ENCODE measurements at places on chromosomes 4 and X.

DNA sequence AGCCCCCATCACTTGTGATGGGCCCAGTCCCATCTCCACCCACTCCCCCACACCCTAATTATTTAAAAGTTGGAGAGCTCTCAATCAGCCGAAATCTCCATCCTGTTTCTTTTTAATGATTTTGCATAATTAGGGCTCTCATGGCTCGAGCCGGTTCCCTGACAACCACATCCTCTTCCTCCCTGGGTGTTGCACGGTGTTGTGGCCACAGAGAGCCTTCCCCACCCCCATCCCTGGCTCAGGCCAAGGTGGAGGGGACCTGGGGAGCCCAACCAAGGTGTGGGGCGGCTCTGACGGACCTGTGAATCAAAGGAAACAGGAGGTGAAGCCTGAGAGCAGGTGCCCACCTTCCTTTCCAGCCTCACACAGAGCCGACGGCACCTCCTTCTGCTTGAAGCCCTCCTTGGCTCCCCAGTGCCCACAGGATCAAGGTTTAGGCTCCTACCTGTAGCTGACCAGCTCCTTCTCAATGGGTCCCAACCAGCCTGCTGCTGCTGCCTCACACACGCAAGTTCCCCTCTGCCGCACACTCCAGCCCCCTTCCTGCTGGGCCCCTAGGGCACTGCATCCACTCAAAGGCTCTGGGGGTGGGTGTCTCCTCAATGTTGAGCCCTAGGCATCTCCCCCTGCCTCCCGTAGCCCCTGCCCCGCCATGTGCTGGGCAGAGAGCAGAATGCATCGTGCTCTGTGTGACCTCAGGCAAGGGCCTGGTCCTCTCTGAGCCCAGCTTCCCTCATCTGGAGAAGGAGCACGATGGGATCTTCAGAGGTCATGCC is 68.7 kb downstream of the WFS1 start:
- peak; percentile 5 for DNase-seq

GRCh38 chrX:18719852-18720251 is 12.4 kb downstream of the PPEF1 start:
- DNase-seq = no peak

- no peak for DNase-seq
Measured at GRCh38 chrX:108582151-108582550, 142.5 kb downstream of the COL4A5 start.

- DNase-seq = peak; percentile 6
Measured at GRCh38 chrX:9285342-9285771, 179.5 kb upstream of the TBL1X start.

GRCh38 chrX:47573341-47574075 is 8.7 kb upstream of the TIMP1 start:
- DNase-seq = no peak

DNA sequence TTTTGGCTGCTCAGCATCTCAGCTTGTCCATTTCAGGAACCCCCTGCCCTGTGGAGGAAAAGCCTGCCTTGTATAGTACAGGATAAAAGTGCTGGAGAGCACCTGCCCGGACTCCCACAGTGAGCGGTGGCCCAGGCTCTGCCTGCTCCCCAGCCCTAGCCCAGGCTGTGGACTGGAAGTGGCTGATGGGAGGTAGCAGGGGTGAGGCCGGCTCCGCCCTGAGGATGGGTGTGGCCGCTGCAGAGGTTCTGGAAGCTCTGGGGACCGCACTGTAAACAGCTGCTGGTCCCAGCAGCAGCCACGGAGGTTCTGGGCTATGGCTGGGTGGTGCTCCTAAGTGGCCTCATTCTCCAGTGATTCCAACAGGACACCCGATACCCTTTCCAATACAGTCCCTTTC is 56.6 kb upstream of the HELT start:
- no peak for DNase-seq

GRCh38 chr4:112176596-112176995 is 31.3 kb downstream of the FAM241A start:
- DNase-seq = no peak

GRCh38 chr4:121951521-121952110 is at the start of gene TRPC3:
Gene TRPC3, minus strand, starts transcription at chr4:121952060. Its CDS starts 380 bp downstream, at chr4:121951680.
- no peak for DNase-seq

DNA sequence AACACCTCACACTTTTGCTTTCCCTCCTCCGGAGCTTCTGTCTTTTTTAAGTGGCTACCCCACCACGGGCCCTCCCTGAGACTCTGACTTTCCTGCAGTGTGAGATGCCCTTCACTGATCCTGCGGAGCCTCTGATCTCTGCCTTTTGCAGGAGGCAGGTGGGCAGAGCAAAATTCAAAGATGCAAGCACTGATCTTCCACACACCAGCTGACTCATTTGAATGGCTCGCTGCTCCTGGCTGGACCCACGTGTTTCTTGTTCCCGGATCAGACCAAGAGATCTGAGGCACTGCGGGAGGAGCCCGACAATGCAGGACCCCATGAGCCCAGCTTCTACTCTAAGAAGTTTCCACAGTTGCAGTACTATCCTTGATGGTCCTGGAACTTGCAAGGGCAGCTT is 1607.9 kb upstream of the TENM3 start:
- no peak for DNase-seq

DNA sequence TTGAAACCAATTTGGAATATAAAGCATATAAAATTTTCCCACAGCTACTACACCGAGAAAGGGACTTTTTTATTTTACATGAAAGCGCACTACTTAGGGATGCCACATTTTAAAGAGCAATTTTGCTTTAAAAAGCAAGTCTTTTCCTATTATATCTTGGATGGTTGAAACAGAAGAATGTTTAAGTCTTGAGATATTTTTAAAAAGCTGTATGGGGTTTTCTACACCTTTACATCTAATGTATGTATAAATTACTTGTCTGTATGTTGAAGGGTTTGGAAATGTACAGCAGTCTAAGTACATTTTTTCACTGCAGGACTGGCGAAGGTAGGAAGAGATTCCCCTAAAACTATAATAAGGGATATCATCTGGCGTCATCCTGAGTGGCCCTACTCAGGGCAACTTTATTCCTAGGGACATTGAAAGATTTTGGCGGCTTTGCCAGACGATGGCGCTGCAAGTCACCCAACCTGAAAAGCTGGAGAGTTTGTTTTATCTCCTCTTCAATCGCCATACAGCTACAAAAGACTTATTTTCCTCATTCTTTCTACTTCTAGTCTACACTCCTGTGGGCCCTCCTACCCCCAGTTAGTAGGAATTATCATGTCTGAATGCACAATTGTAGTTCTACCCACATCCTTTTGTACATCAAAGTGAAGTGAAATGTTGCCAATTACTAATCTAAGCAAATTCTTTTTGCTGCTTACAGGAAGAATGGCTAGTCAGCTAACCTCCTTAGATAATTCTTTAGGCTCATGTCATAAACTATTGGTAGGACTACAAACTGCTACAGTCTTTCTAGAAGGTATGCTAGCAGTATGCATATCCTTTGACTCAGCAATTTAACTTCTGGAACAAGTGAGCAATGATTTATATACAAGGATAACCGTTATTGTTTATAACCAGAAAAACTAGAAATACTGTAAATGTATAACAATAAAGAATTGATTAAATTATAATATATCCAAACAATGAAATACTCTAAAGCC is 782 bp upstream of the NEK1 start:
- peak; percentile 82 for DNase-seq

DNA sequence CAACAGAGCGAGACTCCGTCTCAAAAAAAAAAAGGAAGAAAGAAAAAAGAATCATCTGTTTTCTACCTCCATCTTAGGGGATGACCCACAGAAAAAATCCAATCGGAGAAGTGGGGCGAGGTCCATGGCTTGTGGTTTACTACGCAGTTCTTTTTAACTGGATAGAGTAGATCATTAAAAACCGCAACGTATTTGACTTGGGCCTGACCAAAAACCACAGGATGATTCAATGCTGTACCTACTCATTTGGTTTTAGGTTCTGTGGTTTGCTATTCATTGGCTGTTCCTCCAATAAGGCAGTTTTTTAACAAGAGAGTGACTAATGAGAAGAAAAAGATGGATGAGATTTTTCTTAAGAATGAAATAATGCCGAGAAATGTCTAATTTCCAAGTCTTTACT is 83.7 kb downstream of the FREM3 start:
- no peak for DNase-seq

- no peak for DNase-seq
Measured at GRCh38 chr4:6991249-6991648, 51.9 kb upstream of the TADA2B start.

GRCh38 chr4:74389494-74389893 is 24.5 kb downstream of the EREG start:
- no peak for DNase-seq

DNA sequence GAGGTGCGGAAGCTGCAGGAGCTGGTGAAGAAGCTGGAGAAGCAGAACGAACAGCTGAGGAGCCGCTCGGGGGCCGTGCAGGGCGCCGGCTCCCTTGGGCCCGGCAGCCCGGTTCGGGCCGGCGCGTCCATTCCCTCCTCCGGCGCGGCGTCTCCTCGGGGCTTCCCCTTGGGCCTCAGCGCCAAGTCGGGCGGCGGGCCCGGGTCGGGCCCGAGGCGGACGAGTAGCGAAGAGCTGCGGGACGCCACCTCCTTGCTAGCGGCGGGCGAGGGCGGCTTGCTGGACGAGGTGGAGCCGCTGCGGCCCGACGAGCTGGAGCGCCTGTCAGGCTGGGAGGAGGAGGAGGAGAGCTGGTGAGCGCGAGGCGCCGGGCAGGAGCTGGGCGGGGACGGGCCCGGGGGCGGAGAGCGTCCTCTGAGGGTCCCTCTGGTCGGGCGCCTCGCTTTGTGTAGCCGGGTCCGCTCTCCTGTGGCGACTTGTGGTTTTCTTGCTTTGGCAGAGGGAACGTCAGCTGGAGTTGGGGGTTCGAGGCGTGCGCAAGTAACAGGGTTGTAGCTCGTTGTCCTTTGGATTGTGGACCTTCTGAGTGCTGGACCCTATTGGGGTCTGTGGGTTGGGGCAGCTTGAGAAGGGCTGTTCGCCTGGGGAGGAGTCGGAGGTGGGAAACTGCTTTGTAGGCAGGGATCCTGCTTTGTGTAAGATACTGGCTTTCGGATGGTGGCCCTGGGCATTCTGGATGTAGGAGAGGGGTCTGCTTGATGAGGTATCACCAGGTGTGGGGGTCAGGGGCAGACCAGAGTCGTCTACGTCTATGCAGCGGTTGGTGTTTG is 662 bp downstream of the SLAIN2 start:
- peak; percentile 35 for DNase-seq

- no peak for DNase-seq
Measured at GRCh38 chr4:186606591-186606992, 51.2 kb upstream of the MTNR1A start.

DNA sequence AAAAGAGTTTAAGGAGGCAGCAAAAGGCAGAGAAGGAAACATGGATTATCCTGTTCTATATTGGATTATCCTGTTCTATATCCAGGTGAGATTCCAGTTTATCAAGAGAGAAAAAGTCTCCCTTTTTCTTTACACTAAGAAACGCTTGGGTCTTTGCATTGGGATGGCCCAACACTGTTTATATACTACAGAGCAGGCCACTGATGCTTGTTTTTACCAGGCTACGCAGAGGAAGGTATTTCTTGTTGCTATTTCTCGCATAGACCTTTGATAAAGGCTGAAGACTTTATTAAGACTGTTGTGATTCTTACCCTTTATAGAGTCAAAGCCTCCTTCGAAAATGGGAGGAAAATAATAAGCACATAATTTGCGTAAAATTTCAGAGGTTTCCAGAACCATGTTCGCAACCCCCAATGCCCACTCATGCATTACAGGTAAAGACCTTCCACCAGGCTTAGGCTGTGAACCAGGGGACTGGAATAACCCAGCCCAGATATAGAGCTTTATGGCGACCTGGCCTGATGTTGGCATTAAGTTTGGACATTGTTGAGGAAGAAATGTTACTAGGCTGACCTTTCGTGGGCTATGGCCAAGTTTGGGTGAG is 218.3 kb downstream of the PTTG2 start:
- DNase-seq = no peak

GRCh38 chr4:133982533-133983224 is 218.9 kb downstream of the PABPC4L start:
- no peak for DNase-seq

DNA sequence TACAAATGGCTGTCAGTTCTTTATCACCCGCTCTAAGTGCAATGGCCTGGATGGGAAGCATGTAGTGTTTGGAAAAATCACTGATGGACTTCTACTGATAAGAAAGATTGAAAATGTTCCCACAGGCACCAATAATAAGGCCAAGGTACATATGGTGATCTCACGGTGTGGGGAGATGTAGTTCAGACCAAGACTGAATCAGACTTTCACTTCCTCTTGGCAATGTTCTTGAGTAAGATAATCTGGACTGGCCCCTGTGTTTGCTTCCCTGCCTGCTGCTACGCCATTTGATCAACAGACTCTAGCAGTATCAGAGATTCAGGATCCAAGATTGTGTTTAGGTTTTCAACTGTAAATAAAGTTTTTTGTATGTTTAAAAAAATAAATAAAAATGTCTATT is 682.2 kb upstream of the AMOT start:
- no peak for DNase-seq

DNA sequence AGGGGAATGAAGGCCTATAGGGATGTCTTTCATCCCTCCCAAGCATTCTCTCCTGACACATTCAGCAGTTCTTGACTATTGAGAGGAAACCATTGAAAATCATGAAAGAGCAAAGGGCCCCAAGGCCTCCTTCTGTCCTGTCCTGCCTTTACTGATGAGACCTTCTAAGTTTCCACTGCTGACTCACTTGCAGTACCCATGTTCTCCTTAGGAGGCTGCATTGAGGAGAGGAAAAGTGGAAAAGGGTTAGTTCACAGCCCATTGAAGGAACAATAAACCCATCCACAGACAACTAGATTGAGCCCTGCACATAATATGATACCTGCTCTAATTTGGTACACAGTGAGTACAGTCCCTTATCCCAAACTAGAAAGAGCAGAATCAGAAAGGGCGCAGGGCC is 115.1 kb upstream of the PNPLA4 start:
- no peak for DNase-seq

GRCh38 chrX:1327651-1328304 is 8.8 kb upstream of the IL3RA start:
- no peak for DNase-seq

DNA sequence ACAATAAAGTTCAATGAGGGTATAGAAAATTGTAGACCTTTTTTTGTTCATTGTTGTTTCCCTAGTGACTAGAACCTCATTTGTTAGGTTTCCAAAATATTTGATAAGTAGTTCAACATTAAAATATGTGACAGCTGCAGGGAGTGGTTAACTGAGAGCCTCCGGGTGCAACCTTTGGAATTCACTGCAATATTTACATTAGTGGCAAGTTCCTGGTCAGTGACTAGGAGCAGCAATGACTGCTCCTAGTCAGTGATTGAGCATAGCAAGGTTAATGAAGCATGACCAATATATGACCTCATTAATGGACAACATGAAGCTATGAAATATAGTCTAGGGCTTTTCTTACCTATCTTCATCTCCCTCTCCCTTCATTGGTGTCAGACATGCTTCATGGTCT is 65.8 kb upstream of the FAM47A start:
- DNase-seq = no peak

DNA sequence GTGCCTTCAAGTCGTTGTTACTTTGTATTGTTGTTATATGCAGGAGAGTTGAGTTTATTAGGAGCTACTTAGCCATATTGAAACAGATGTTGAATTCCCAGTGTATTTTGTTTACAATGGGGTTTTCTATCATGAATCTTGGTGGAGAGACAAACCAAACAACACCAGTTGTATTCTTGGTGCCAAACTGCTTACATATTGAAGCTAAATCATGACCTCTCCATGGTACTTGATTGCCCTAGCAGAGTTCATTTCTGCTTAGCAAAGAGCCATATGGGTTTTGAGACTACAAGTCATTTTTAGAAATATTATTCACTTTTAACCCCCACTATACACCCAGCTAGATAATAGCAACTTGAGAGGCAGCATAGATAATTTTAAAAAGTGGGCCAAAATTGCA is 85.4 kb downstream of the ADGRG4 start:
- no peak for DNase-seq
